NB4 (cell line): ENCODE measurements at places on chromosomes 7 and 10.

DNA sequence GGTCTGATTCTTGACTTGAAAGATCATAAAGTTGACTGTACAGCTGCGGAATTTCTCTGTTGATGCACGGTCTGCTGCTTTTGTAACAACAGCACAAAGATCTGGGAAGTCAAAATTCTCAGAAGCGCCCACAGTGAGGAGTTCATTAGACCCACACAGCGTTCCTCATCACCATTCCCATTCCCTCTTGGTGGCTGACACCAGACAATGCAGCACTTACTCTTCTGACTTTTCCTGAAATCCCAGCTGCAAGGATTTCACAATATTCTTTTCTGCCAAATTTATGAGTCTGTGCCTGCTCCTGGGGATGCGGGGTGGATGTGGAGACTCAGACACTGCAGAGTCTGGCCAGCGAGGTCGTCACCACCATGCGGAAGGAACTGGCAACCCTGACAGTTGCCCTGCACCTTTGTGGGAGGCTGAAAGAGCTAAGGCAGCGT is 233.9 kb downstream of the FANK1 start:
- DNase-seq: no peak

GRCh38 chr7:55120074-55120473 is 101.3 kb downstream of the EGFR start:
- DNase-seq: no peak

- no peak for DNase-seq
Measured at GRCh38 chr7:12646139-12646538, 41.3 kb upstream of the ARL4A start.

- DNase-seq: no peak
Measured at GRCh38 chr10:62017491-62017870, 116.0 kb downstream of the ARID5B start.

DNA sequence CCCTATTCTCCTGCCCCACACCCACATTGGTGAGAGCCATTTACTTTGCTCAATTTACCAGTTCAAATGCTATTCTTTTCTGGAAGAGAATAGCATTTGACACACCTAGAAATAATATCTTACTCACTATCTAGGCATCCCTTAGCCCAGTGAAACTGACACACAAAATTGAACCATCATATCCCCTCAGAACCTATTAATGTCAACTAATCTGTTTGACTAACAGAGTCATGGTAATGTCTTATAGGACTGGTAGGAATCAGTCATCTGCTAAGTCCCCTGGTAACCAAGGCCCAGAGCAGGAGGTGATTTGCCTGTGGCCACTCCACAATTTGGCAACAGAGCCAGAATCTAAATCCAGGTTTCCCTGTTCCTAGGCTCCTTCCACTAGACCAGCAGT is 63.3 kb downstream of the PPP1R3C start:
- no peak for DNase-seq

- DNase-seq: no peak
Measured at GRCh38 chr7:6188389-6188788, 84.0 kb downstream of the CYTH3 start.

- no peak for DNase-seq
Measured at GRCh38 chr10:92395271-92395670, 104.3 kb downstream of the MARCHF5 start.

- no peak for DNase-seq
Measured at GRCh38 chr10:128887856-128888255, 579.2 kb upstream of the MGMT start.

GRCh38 chr10:131187926-131188325 is 123.6 kb downstream of the TCERG1L start:
- no peak for DNase-seq

DNA sequence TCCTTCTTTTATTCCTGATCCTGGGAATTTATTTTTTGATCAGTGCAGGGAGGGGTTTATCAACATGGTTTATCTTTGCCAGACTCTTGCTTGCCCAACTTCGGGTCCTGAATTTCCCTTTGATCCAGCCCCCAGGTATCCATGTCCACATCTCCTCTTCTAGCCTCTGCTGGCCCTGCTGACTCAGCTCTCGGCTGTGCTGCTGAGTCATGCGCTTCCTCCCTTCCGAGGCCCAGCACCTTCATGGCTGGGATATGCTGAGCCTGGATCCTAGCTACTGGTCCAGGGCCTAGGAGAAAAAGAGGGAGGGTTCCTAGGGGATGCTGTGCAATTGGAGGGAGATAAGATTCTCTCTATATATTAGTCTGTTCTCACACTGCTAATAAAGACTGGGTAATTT is 380.7 kb upstream of the SHH start:
- no peak for DNase-seq

- peak; percentile 73 for DNase-seq
Measured at GRCh38 chr10:117454502-117454901, 79.3 kb upstream of the PDZD8 start.

DNA sequence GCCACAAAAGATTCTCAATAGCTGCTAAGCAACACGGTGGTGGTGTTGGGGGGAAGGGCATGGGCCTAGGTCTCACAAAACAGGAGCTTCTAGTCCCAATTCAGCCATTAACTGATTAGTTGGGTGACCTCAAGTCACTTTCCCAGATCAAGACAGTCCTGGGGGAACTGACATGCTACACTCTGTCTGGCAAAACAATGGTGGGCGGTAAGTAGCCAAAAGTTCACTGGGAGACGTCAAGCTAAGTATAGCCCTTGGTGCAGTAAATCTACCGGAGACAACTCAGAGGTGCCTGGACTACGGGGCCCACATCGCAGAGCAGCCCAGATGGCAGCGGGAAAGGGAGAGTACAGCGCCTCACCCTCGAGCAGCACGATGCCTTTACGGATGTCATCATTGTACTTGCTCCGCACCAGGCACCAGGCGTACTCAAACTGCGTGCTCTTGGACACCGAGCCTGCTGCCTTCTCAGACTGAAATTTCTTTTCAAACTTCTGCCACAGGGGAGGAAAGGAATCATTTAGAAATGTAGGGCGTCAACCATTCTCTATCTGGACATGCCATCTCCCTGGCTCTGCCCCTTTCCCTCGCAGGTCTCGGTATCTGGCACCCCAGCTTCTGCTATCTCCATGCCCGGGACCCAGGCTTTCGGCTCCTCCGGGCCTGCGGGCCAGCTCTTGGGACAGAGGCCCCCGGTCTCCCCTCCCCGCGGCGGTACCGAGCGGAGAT is 1.1 kb downstream of the FIS1 start:
- DNase-seq: no peak

GRCh38 chr10:58517491-58518355 is 5.1 kb downstream of the BICC1 start:
- no peak for DNase-seq

- DNase-seq: peak; percentile 81
Measured at GRCh38 chr7:22858640-22859561, 36.3 kb upstream of the TOMM7 start.

DNA sequence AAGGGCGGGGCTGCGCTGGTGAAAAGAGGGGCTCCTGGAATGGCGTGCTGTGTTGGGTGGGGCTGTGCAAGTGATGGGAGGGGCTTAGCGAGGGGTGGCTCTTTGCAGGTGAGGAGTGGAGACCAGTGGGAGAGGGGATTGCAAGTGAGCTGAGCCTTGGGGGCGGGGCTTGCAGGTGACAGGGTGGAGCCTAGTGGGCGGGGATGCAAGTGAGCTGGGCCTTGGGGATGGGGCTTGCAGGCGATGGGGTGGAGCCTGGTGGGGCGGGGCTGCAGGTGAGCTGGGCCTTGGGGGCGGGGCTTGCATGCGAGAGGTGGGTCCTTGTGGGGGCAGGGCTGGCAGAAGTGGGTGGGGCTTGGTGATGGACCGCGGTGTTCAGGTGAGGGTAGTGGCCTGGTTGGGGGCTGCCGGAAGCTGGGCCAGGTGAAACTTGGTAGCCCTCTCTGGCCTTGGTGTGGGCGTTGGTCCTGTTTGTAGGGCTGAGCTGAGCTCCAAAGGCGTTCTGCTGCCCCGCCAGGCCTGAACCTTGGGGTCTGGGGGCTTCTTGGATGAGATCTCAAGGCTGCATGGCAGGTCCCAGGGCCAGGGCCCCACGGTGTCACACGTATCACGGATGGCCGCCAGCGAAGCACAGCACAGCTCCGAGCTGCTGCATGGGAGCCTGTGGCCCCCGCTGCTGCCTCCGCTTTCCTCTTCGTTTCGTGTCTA is 743 bp upstream of the PITRM1 start:
- peak; percentile 3 for DNase-seq

DNA sequence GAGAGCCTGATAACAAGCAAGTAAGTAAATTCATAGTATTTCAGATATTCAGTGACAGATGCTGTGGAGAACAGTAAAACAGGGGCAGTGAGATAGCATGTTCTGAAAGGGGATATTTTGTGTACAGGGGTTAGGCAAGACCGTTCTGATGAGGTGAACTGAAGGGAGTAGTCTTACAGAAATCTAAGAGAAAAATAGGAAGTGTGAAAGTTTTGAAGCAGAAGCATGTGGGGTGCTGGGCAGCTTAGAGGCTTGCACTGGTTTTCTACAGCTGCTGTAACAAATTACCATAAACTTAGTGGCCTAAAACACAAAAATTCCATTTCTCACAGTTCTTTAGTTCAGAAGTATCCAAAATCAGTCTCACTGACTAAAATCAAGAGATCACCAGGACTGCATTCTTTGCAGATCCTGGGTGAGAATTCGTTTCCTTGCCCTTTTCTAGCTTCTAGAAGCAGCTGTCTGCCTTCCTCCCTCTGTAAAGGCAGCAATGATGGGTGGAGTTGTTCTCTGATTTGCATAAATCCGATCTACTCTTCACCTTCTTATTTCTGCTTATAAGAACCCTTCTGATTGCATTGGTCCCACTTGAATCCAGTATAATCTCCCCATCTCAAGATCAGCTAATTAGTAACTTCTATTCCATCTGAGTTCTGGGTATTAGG is 7.5 kb upstream of the KLF14 start:
- peak; percentile 39 for DNase-seq

DNA sequence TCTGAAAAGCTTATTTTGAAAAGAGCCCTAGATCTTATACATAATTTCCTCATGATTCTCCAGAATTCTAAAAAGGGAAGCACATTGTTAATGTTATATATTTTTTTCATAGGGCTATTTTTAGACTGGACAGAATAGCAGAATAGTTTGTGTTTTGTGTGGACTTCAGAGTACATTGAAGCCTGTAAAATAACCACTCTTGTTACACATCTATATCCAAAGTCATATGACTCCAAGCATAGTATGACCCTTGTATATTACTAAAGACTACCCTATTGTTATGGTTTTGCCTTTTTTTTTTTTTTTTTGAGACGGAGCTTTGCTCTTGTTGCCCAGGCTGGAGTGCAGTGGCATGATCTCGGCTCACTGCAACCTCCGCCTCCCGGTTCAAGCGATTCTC is 26.1 kb upstream of the FIS1 start:
- no peak for DNase-seq

DNA sequence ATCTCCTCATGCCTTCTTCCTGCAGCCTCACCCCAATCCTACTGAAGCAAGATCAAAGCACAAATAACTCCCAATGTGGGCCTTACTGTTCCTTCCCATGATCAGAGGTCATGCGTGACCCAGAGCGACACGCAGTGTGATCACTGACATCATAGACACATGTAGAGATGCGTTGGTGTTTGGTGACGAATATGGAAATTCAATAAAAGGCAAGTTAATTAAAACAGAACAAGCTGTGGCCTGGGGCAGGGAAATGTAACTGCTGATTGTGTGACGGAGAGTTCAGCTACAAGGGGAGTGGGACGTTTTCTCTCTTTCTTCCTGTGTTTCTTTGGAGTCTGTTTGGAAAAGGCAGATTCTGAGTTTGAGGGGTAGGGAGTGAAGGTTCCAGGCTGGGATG is 34.8 kb upstream of the CARD11 start:
- no peak for DNase-seq

DNA sequence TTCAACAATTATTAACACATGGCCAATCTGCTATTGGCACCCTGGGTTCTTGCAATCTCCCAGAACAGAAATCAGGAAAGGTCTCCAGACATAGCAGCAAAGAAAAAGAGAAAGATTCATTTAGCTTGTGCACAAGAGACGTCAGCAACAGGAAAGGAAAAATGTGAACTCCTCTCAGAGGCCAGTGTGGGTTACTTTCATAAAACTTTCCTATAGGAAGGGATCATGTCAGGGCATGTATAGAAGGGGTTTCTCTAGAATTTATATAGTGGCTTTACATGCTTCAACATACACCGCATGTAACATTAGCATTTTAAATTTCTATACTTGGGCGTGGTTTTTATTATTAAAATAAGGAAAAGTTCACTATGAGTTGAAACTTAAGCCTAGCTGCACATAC is 725.1 kb downstream of the SORCS1 start:
- no peak for DNase-seq

GRCh38 chr10:71598621-71599055 is 120.9 kb downstream of the C10orf105 start:
- no peak for DNase-seq

GRCh38 chr10:3480281-3480989 is 304.6 kb downstream of the KLF6 start:
- no peak for DNase-seq

- peak; percentile 84 for DNase-seq
Measured at GRCh38 chr7:48170506-48170905, 752 bp upstream of the ABCA13 start.

DNA sequence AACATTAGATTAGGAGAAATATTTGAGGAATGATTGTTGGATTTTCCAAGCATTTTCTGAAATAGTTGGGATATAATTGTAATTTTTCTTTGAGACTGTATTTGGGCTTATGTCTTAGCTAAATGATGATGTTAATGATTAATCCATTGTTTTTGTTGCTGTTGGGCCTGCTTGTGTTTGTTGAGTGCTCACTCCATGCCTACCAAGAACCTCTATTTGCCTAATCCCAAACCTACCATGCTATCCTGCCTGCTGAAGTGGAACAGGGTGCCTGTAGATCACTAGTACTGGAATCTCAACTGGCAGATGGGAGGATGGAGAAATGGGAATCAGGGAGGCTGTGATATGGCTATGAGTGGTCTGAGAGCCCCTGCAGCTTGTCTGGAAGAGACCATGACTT is 565.5 kb downstream of the SORCS3 start:
- DNase-seq: no peak

DNA sequence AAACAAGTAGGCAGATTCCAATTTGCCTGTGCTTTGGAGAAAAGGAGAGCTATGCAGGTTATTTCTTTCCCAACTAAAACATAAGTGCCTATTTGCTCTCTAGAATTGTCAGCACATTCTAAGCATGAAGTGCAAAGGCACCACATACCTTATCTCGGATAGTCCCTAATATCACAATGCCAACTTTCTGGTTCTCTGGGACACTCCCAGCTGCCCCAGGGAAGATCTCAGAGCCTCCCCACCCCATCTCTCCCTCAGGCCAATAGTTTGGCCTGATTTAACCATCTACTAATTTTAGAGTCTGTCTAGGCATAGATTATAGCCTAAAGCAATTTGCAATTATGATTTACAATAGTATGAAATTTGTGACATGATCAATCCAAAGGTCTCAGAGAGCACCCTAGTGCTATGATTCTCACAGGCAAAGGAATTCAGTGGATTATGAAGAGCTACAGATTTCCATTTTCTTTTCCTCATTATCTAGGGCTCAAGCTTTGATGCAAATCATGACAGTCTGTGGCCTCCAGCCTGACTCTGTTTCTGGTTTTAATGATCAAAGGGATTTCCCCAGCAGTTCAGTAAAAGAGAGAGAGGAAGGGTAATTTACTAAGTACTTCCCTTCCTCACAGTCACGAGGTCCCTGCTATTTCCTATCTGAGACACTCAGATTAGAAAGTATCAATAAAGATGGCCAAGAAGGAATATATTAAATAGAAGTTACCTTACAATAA is 29.0 kb upstream of the IL6 start:
- no peak for DNase-seq

- DNase-seq: no peak
Measured at GRCh38 chr10:63563623-63564022, 42.4 kb downstream of the REEP3 start.
